ENCODE measurements at places on chromosomes 3 and 15.

DNA sequence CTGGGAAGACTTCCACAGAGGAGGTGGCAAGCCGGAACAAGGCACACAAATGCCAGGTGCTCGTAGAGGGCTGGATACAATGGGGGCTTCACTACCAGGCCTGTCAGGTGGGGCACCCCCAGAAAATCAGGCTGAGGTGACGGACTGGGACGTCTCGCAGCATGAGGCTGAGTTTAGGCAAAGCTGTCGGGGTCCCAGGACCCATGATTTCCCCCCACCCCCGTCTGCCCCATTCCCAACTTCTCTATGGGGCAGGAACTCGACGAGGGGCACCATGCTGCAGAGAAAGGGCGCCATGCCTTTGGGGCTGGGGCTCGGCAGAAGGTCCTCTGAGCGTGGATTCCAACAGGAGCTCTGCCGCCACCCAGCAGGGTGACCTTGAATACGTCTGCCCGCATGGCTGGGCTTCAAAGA, 65.7 kb upstream of the HES1 start:
- no peak for DNase-seq

- no peak for DNase-seq
Observed at GRCh38 chr3:46239952-46240351, 2.3 kb upstream of the CCR3 start.

DNA sequence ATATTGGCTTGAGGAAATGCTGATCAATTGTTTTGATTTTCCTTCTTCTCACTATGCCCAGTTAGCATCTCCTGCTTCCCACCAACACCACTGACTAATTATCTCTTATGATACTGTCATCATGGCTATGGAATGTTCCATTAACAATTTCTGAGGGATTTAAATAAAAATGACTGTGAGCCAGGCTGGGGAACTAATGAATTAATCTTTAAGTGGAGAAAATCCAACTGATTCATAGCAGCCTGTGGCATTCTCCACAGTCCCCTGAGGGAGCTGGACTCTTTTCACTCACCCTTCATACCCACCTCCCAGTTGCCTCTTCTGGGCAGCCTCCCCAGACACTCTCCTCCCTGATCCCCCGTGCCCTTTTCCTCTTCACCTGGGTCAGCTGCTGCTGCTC, 353.6 kb downstream of the CLSTN2 start:
- DNase-seq = no peak

DNA sequence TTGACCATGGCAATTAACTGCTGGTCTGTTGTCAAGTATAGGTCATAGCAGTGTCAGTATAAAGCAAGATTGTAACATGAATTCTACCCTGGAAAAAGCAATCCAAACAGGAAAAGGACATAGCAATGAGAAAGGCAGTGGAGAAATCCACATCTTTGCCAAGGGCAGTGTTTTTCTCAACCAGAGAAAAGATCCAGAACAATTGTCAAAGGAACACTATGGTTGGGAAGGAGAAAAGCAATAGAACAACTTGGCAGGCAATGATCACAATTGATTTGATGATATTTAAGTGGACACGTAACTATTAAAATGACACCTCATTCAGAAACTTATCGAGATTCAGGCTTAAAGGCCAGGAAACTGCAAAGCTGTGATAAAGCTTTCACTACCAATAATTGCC, 271.1 kb downstream of the DIPK2A start:
- no peak for DNase-seq

DNA sequence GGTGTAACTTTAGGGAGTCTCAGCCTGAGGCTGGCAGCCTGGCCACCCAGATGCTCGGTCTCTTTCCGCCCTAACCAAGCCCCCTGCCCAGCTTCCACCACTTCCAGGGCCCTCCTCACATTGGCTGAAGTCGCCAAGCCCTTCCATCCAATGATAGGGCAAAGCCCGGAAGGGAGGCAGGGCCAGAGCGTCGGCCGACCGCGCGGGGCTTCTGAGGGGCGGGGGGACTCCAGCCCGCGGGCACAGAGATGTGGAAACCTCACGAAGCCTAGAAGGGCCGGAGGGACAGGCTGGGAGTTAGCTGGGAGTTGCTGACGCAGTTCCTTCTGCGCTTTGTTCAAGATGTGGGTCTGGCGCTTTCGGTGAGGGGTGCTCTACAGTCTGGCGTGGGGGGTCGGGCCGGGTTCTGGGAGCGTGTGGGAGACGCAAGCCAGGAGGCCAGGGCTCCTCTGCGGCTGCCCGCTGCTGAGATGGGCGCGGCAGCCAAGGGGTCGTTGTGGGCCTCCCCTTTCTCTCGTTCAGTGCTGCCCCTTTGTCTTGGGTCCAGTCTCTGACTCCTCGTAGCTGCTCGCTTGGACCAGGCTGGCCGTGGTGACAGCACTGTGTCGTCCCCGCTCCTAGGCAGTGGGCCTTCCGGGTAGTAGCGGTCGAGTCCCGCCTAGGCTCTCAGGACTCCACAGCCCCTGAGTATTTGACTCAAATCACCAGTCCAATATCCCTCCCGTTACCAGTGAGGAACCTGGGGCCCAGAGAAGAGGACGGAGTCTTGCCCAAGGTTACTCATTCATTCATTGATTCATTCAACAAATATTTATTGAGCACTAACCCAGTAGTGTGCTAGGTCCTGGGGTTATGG, at the start of gene ZNF660:
TSS of gene ZNF660 (plus strand) at position 319 of the 856 bp plus-strand sequence. CDS start 9,230 bp downstream, outside the sequence.
- no peak for DNase-seq

- no peak for DNase-seq
Observed at GRCh38 chr3:73561494-73561893, 63.2 kb downstream of the PDZRN3 start.

GRCh38 chr15:68821190-68821840, 620 bp upstream of the ANP32A start:
- no peak for DNase-seq

GRCh38 chr3:7978087-7978422, 523.6 kb upstream of the LMCD1 start:
- no peak for DNase-seq

GRCh38 chr3:190970560-190970959, 108.1 kb upstream of the GMNC start:
- no peak for DNase-seq

GRCh38 chr15:84811828-84812227, 5.3 kb upstream of the ALPK3 start:
- DNase-seq = no peak

DNA sequence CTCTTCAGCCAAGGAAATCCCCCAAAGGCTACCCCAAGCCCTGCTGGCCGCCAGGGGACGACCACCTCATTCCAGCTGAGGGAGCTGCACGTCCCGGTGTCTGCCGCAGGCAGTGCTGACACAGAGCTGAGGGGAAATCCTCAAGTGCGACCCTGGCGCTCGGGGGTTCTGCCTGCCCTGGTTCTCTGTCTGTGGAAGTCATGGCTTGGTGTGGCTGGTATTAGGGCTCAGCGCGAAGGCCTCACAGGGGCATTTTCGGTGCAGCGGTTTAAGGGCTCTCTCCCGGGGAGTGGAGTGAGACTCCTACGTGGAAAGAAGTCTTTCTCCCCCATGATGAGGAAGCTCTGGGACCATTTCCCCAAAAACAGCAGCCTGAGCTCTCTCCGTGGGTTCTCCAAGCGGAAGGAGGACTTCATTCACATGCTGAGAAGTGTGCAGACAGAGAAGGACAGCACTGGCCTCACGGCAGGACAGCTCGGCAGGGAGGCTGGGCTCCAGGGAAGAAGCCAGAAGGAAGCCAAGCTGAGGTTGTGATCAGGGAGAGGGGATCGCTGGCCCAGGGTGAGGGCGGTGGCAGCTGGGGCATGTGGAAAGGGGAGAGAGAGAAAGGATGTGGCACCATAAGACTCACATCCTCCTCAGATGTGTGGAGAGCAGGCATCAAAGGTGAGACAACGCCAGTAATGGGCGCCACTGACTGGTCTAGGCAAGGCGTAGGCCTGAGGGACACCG, 48.6 kb downstream of the KLF15 start:
- DNase-seq = no peak

DNA sequence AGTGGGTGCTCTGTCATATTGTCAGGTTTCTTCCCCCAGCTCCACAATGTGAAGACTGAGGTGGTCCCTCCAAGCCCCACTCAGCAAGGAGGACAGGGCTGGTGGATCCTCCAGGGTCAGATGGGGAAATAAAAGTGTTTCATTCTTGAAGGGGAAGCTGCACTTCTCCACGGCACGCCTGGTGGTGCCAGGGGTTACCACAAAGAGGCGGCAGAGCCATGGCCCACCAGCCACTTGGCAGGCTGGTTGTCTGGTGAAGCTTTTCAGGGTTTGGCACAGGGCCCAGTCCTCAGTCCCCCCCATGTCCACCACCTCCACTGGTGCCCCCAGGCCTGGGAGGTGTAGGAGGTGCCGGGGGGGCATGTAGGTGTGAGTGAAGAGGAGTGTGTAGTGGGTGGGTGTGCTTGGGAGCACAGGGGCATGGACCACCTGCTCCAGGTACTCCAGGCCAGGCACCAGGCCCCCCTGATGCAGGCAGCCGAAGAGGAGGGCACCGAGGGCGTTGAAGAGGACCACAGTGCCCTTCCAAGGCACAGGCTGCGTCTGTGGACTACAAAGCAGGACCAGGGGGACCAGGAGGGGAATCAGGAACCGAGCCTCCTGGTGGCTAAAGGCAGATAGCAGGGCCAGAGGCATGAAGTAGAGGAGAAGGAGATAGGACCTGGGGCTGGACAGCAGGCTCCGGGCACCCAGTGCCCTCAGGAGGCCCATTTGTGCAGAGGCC, 5.0 kb upstream of the NCBP2 start:
- no peak for DNase-seq

DNA sequence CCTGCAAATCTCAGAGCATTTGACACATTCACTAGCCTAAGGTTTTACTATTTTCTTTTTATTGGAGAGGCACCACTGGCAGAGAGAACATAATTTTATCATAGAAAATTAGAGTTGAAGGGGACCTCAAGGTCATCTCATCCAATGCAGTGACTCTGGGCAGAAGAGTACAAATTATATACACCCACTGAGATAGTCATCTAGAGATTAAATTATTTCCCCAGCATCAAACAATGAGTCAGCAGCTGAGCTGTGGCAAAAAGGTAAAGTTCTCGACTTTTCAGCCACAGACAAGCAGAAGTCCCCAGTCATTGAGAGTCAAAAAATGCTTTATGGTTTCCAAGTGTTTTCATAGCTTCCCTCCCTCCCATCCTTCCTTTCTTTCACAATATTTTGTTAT, 39.3 kb upstream of the SEMA6D start:
- no peak for DNase-seq

DNA sequence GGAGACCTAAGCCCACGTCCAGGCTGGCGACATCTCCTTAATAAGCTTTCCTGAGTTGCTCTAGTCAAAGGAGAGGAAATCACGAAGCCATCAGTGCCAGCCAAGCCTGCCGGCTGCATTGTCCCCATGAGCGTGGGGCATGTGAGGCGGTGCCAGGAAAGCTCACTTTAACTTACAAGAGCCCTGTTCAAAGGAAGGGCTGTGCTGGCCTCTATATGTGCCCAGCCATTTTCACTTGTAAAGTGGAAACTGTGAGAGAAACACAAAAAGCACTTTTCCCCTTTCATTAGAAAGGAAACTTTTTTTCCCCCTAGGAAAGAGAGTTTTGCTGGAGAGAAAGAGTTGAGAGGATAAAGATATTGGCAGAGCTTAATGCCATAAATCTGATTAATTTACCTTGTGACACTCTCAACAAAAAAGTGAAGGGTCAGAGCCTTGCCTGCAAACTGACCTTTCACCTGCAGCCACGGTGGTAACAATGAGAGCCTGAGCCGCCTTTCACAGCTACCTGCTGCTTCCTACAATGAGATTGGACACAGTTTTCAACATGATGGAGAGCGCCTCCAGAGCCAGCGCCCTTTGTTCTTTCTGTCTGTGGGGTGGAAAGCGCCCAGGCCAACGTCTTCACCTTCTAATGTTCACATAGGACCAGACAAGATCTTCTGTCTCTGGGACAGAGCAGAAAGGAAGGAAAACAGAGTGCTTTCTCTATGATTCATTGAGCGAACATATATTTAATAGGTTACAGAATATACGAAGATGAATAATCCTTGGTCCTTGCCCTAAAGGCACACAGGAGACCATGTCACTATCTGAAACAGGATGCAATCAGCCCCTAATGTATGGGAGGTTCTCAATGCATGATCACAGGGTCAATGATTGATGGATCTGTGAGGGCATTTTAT, 233.1 kb upstream of the HES1 start:
- no peak for DNase-seq

DNA sequence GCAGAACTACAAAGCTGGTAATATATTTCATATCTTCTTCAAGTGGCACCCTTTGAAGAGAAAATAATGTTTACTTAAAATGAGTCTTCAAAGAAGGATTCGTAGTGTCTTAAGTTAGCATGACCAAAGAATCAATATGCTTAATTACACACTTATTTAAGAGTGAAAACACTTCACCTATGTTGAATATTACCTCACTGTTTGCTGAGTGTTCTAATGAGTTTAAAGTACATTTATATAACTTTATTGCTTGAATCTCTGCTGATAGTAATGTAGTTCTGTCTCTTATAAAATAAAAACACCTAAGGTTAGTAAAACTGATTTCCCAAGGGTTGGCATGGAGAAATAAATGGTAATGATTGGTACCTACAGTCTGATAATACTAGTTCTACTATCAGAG, 143.3 kb upstream of the SLC2A2 start:
- no peak for DNase-seq

DNA sequence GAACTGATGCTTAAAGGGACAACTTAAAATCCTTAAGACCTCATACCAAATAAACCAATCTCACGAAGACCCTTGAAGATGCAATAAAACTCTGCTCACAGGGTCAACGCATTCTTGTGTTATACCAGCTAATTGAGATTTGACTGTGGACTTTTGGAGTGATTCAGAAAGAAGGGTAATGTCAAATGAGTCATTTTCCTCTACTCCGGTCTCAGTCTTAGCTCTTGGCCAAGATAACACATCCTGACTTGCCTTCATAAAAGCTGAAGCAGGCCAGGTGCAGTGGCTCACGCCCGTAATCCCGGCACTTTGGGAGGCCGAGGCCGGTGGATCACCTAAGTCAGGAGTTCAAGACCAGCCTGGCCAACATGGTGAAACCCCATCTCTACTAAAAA, 3.8 kb downstream of the PKM start:
- DNase-seq = no peak

- no peak for DNase-seq
Observed at GRCh38 chr3:170563712-170564423, 22.0 kb downstream of the SLC7A14 start.

All from NCI-H187 (cell line).